ENCODE measurements at places on chromosomes 12 and 14. TPM values are rescaled to one million over a fixed set of nuclear protein-coding genes. Genes with fewer than 3 reads are reported as not detected.
A peak's percentile ranks its signal among the peaks of the same experiment; 100 is the strongest.

GRCh38 chr12:52082026-52082668 is 2.6 kb downstream of the SMIM41 start:
- H3K36me3 ChIP-seq = peaks cover 14% of the 10 kb centered on the region
- peaks cover 3% of the 10 kb centered on the region for H3K4me1 ChIP-seq
- H3K4me3 ChIP-seq = no peak overlapping the region
- H3K27me3 ChIP-seq = peaks cover 1% of the 10 kb centered on the region

GRCh38 chr12:18837505-18837904 is 99.6 kb downstream of the CAPZA3 start:
- no peaks in the 10 kb centered on the region for H3K36me3 ChIP-seq
- DNase-seq = no peak
- H3K27me3 ChIP-seq = no peaks in the 10 kb centered on the region
- no peak overlapping the region for H3K27ac ChIP-seq

DNA sequence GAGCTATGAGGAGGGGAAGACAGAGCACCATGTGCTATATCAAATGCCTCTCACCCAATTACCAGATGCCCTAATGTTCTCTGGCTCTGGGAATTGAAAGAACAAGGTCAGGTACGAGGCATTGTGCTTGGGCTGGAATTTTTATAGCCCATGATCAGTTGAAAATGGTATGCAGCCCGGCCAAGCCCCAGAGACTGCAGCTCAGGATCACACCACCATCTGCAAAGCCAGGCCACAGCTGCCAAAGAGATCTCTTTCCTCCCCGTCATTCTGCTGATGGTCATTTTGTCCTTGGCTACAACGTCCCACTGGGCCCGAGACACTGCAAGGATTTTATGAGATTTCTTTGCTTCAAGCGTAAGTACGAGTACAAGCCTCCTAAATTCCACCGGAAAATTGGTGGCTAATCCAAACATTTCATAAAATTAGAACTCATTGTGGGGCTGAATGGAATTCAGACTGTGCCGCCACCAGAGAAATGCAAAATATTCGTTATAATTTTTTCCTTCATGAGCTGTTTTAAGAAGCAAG is 15.1 kb downstream of the NUAK1 start:
- H3K27me3 ChIP-seq = peaks cover 14% of the 10 kb centered on the region
- no peak overlapping the region for H3K27ac ChIP-seq
- H3K36me3 ChIP-seq = no peaks in the 10 kb centered on the region
- H3K4me1 ChIP-seq = no peaks in the 10 kb centered on the region
- no peak for DNase-seq
- no peak overlapping the region for H3K4me3 ChIP-seq

Gene KCNA5
- total RNA-seq = not detected

Gene NIN
- 43.0 TPM for total RNA-seq

GRCh38 chr12:48678551-48679185 is 3.4 kb downstream of the KANSL2 start:
- H3K4me1 ChIP-seq = peaks cover 33% of the 10 kb centered on the region
- no peak for DNase-seq
- no peaks in the 10 kb centered on the region for H3K27me3 ChIP-seq
- peaks cover 65% of the 10 kb centered on the region for H3K36me3 ChIP-seq
- peak overlapping the region; percentile 75 for H3K4me3 ChIP-seq
- peak overlapping the region; percentile 90 for H3K27ac ChIP-seq

- DNase-seq = no peak
- no peaks in the 10 kb centered on the region for H3K27me3 ChIP-seq
- no peak overlapping the region for H3K27ac ChIP-seq
- no peaks in the 10 kb centered on the region for H3K36me3 ChIP-seq
- no peak overlapping the region for H3K4me3 ChIP-seq
Observed at GRCh38 chr12:86138770-86139169, 117.4 kb downstream of the MGAT4C start.

DNA sequence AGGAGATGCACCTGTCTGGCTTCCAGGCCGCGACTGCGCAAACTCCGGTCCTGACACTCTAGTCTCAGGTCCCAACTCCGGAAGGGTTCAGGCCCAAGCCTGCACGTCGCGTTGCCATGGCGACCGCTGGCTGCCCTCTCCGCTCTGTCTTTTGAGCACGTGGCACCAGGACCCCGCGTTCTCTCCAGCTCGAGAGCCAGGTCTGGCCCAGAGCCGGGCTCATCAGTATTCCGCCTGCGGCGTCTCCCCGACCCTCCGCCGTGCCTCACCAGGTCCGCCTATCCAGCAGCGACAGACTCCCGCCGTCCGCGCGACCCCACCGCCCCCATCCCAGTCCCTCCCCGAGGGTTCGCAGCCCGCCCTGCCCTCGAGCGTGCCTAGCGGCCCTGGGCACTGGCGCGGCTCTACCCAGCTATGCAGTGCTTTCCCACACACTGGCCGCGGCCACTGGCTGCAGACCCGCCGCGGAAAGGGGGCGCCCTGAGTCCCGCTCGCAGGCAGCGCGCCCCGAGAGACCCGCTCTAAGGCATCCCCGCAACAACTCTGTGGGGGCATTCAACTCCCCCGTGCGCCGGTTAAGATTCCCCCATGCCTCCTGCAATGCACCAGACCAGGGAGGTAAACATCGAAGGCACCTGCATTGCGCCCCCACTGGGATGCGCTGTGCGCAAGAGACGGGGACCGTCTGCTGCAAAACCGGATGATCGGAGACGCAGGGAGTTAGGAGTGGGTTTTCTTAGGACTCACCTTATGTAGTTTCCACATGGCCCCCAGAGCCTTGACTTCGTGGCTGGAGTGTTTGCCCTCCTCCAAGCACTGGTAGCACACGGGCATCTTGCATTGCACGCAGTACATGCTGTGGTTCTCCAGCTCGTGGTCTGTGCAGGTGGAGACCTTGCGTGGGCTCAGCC is 1.3 kb downstream of the TRIM9 start:
- H3K36me3 ChIP-seq = no peaks in the 10 kb centered on the region
- DNase-seq = peak; percentile 41
- H3K4me1 ChIP-seq = peaks cover 15% of the 10 kb centered on the region
- H3K27ac ChIP-seq = no peak overlapping the region

Gene RAB35
- 87.0 TPM for total RNA-seq

GRCh38 chr14:41498959-41499358 is 107.7 kb upstream of the LRFN5 start:
- no peak overlapping the region for H3K27ac ChIP-seq
- no peak overlapping the region for H3K4me3 ChIP-seq
- no peaks in the 10 kb centered on the region for H3K27me3 ChIP-seq
- no peaks in the 10 kb centered on the region for H3K36me3 ChIP-seq

- H3K4me1 ChIP-seq = no peaks in the 10 kb centered on the region
- H3K4me3 ChIP-seq = no peak overlapping the region
Observed at GRCh38 chr14:32453857-32454810, 125.0 kb downstream of the AKAP6 start.

Data from activated T-helper 2 cell treated with anti-CD3 and anti-CD28 coated beads, Interferon-gamma antibody, Interleukin-2, Interleukin-4, amounts not matched to agents 10 μg/mL and 5 μg/mL and 100 μg/mL, durations not matched to agents 14 hours and 24 hours and 36 hours (primary cell).